ENCODE measurements at places on chromosomes 2 and 18. TPM values are rescaled to one million over a fixed set of nuclear protein-coding genes. Genes with fewer than 3 reads are reported as not detected.

DNA sequence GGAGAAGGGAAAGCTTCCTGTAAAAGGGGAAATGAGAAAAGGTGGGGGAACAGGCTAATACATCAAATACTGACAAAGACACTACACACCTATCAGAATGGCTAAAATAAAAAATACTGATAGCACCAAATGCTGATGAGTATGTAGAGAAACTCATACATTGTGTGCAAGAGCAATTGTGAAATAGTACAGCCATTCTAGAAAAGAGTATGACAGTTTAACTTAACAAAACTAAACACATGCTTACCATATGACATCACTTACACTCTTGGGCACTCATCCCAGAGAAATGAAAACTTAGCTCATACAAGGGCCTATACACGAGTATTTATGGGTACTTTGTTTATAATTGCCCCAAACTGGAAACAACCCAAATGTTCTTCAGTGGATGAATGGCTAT, 53.4 kb downstream of the ZNF638 start:
- no peaks in the 10 kb centered on the region for H3K27me3 ChIP-seq
- peaks cover 27% of the 10 kb centered on the region for H3K36me3 ChIP-seq
- peaks cover 8% of the 10 kb centered on the region for H3K4me1 ChIP-seq

The IL1RL1 gene
- 26.2 TPM for total RNA-seq

- H3K36me3 ChIP-seq = no peaks in the 10 kb centered on the region
- DNase-seq = no peak
- H3K4me3 ChIP-seq = no peak overlapping the region
- H3K27me3 ChIP-seq = no peaks in the 10 kb centered on the region
Observed at GRCh38 chr2:169797601-169798000, 1.1 kb upstream of the SSB start.

GRCh38 chr2:134233728-134234136, 20.1 kb upstream of the MGAT5 start:
- no peaks in the 10 kb centered on the region for H3K27me3 ChIP-seq
- H3K4me3 ChIP-seq = no peak overlapping the region
- no peak for DNase-seq
- H3K27ac ChIP-seq = peak overlapping the region; percentile 17

GRCh38 chr2:239578381-239578780, 177.6 kb upstream of the HDAC4 start:
- H3K27ac ChIP-seq = no peak overlapping the region
- H3K36me3 ChIP-seq = no peaks in the 10 kb centered on the region
- no peak for DNase-seq
- H3K4me1 ChIP-seq = no peaks in the 10 kb centered on the region

The UPP2 gene
- not detected for total RNA-seq

DNA sequence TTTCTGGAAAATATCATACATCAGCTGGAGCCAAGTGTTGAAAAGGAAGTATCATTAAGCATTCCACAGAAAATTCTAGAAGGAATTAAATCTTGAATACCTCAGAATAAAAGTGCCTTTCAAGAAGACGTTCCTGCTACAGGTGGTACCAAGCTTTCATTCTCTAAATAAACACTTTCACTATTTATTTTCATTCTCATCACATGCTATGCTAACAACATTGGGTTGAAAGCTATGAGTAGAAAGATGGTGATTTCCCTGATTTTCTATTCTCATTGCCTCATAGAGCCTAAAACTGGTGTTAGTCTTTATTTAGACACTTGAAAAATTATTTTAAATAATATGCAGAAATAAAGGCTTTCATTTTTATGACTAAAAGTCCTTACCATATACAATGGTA, 324.7 kb downstream of the LRP1B start:
- no peaks in the 10 kb centered on the region for H3K27me3 ChIP-seq
- H3K4me1 ChIP-seq = no peaks in the 10 kb centered on the region
- no peak overlapping the region for H3K4me3 ChIP-seq
- H3K27ac ChIP-seq = no peak overlapping the region
- H3K36me3 ChIP-seq = no peaks in the 10 kb centered on the region
- DNase-seq = no peak

GRCh38 chr2:162058973-162059668, 14.9 kb downstream of the DPP4 start:
- no peaks in the 10 kb centered on the region for H3K4me1 ChIP-seq
- H3K36me3 ChIP-seq = no peaks in the 10 kb centered on the region
- no peaks in the 10 kb centered on the region for H3K27me3 ChIP-seq
- no peak for DNase-seq

- DNase-seq = no peak
- no peaks in the 10 kb centered on the region for H3K36me3 ChIP-seq
- peaks cover 7% of the 10 kb centered on the region for H3K4me1 ChIP-seq
- H3K4me3 ChIP-seq = no peak overlapping the region
- no peaks in the 10 kb centered on the region for H3K27me3 ChIP-seq
Observed at GRCh38 chr18:22847392-22847791, 85.7 kb upstream of the RBBP8 start.

DNA sequence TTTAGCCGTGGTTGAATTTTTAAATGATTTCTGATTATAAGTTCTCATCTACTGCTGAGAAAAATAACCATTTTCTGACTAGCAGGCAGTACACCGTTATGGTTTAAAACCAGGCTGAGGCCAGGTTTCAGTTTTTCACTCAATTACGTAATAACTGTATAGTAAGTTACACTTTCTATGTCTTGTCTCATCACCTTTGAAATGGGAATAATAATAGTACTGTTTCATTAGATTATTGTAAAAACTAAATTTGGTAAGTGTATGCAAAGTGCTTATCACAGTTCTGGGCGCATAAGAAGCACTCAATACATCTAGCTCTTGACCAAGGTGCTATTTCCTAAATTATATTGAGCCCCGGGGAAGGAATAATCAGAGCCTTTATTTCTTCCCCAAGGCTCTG, 76.8 kb downstream of the LIMS1 start:
- no peak overlapping the region for H3K4me3 ChIP-seq
- no peaks in the 10 kb centered on the region for H3K36me3 ChIP-seq
- no peak for DNase-seq
- H3K27ac ChIP-seq = peak overlapping the region; percentile 81
- H3K4me1 ChIP-seq = peaks cover 60% of the 10 kb centered on the region

DNA sequence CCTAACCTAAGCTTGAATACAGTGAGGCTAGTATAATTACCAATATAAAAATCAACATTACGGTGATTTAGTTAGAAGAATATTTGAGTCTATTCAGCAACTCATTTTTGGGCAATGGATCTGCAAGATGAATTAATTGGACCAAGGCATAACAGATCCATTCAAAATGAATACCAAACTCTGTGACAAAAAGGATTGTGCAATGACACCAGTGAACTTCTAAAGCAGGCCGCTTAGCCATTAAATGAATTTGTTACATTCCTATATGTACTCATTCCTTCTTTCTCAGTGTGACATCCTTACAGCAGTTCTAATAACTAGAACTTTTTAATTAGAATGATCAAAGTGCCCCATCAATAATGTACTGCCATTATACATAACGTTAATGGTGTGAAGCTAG, 44.3 kb downstream of the ZC3H15 start:
- H3K36me3 ChIP-seq = no peaks in the 10 kb centered on the region
- no peak overlapping the region for H3K27ac ChIP-seq
- H3K4me1 ChIP-seq = peaks cover 5% of the 10 kb centered on the region
- no peaks in the 10 kb centered on the region for H3K27me3 ChIP-seq
- no peak for DNase-seq

GRCh38 chr2:42252464-42252863, 83.3 kb downstream of the EML4 start:
- DNase-seq = no peak
- no peaks in the 10 kb centered on the region for H3K36me3 ChIP-seq
- peaks cover 17% of the 10 kb centered on the region for H3K4me1 ChIP-seq
- H3K27me3 ChIP-seq = no peaks in the 10 kb centered on the region

The PLEK gene
- total RNA-seq = 34.9 TPM

The ZSCAN30 gene
- 11.4 TPM for total RNA-seq

DNA sequence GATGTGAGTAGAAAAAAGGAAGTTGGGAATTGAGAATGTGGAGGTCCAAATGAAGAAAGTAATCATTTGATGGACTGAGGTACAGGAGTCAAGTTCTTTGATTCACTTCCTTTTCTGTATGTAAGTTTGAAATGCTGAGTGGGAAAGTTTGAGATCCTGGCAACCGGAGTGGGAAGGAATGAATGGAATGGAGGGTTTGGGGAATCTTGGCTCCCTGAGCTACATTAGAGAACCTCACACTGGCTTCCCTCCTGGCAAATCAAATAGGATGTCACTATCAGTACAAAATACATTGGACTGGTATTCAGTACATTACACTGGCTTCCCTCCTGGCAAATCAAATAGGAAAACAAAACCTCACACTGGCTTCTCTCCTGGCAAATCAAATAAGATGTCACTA, 9.8 kb upstream of the RNF138 start:
- DNase-seq = no peak
- peaks cover 16% of the 10 kb centered on the region for H3K4me1 ChIP-seq
- H3K27ac ChIP-seq = no peak overlapping the region
- no peak overlapping the region for H3K4me3 ChIP-seq
- H3K27me3 ChIP-seq = no peaks in the 10 kb centered on the region
- H3K36me3 ChIP-seq = no peaks in the 10 kb centered on the region

DNA sequence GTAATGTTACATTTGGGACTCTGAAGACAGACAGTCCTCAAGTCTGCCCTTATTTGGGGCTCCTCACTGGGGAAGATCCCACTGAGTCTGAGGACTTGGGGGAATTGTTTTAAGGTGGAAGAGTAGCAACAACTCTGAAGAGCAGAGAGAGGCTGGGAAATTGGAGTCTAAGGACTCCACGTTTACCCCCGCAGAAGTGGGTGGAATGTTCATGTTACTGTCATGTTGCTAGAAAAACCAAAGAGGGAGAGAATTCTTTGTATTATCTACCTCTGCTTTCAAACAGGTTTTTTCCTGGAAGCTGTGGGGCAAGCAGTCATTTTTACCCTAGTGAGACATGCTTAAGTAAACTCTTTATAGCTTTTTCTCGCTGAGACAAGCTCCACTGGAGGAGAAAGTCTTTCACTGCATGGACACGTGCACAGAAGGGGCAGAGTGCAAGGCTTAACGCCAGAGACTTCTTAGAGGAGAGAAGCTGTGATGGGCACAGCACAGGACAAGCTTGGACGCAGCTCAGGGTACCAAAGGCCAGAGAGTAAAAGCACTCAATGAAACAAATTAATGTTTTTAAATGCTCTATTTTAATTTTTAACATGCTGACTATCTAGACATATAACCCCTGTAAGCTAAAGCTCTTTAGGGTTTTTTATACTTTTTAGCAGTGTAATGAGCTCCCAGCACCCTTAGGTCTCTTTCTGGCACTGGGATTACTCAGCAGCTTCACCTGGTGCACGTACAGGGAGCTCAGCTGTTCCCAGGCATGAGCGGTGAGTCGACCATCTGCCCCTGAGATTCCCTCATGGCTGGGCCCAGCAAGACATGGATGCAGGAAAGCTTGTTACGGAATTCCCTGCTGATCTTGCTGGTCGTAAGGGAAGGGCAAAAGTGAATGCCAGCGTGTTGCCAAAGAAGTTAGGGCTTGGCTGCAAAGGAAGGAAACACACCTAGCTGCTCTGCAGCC, 54.5 kb upstream of the BIN1 start:
- DNase-seq = no peak
- H3K36me3 ChIP-seq = no peaks in the 10 kb centered on the region
- no peak overlapping the region for H3K27ac ChIP-seq
- H3K27me3 ChIP-seq = no peaks in the 10 kb centered on the region
- H3K4me1 ChIP-seq = no peaks in the 10 kb centered on the region

The TSPYL6 gene
- not detected for total RNA-seq

DNA sequence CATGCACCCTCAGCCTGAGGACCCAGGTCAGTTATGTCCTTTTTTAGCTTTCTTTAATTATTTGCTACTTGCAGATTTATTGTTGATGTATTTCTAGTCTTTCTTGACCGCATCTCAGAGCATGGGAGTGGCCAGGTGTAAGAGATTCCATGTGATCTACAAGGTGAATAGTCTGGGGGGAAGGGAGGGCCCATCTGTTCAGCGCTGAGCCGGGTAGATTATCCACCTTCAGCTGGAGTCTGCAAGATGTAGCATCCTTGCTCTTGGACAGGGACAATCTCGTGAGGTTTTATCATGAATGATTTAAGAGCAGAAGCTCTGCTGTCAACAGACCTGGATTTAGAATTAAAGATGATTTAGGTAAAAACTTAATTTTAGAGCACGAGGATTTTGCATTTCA, 12.0 kb upstream of the DGKD start:
- no peak overlapping the region for H3K27ac ChIP-seq
- H3K4me3 ChIP-seq = no peak overlapping the region
- H3K4me1 ChIP-seq = peaks cover 6% of the 10 kb centered on the region
- no peaks in the 10 kb centered on the region for H3K27me3 ChIP-seq
- DNase-seq = no peak

GRCh38 chr2:138474100-138474825, 27.3 kb upstream of the SPOPL start:
- no peaks in the 10 kb centered on the region for H3K36me3 ChIP-seq
- H3K27ac ChIP-seq = no peak overlapping the region
- H3K4me3 ChIP-seq = no peak overlapping the region
- H3K27me3 ChIP-seq = no peaks in the 10 kb centered on the region
- no peaks in the 10 kb centered on the region for H3K4me1 ChIP-seq
- DNase-seq = no peak

- peak overlapping the region; percentile 91 for H3K27ac ChIP-seq
- peak overlapping the region; percentile 50 for H3K4me3 ChIP-seq
- H3K4me1 ChIP-seq = peaks cover 26% of the 10 kb centered on the region
- no peaks in the 10 kb centered on the region for H3K36me3 ChIP-seq
- no peak for DNase-seq
- no peaks in the 10 kb centered on the region for H3K27me3 ChIP-seq
Observed at GRCh38 chr2:70123051-70123828, 36.0 kb downstream of the PCBP1 start.

DNA sequence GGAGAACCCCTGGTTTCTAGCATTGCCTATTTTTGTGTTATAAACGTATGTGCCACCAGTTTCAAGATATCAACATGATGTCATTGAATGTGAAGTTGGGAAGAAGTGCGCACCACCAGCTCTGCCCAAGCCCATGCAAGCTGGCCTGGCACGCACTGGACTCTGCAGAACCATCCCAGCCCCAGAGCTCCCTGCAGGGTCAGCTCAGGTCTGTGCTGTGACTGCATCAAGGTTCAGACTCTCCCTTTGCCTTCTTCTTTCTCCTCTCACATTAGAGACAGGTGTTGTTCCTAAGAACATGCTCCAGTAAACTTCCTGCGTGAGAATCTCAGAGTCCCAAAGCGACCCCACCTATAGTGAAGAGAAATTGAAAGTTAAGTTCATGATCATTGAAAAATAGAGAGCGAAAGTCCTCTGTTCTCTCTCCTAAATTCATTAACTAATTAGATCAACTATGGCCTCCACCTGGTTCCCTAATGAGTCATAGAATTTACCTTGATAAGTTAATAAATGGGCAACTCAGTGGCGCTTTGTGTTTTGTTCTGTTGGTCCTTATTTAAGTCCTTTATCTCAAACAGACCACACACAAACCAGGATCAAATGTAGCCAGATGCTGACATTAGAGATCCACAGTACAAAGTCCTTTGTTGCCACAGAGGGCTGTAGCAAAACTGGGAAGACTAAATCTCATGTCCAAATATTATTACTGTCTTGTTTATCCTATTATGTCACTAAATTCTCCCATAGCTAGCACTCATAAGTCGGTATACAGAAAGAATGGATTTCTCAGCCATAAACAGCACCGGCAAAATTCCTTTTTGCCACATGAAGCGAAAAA, 432.3 kb downstream of the STK39 start:
- no peaks in the 10 kb centered on the region for H3K36me3 ChIP-seq
- no peaks in the 10 kb centered on the region for H3K4me1 ChIP-seq
- H3K4me3 ChIP-seq = no peak overlapping the region
- no peak for DNase-seq
- no peak overlapping the region for H3K27ac ChIP-seq

The ZBTB7C gene
- total RNA-seq = 16.4 TPM

The GREB1 gene
- 1.1 TPM for total RNA-seq

- DNase-seq = no peak
- H3K4me3 ChIP-seq = no peak overlapping the region
- no peaks in the 10 kb centered on the region for H3K27me3 ChIP-seq
- no peaks in the 10 kb centered on the region for H3K4me1 ChIP-seq
- H3K27ac ChIP-seq = no peak overlapping the region
- no peaks in the 10 kb centered on the region for H3K36me3 ChIP-seq
Observed at GRCh38 chr2:52210161-52210560, 1178.2 kb upstream of the NRXN1 start.

All from upper lobe of left lung (tissue), 6 donors.